ENCODE measurements at places on chromosomes 5 and 9.

DNA sequence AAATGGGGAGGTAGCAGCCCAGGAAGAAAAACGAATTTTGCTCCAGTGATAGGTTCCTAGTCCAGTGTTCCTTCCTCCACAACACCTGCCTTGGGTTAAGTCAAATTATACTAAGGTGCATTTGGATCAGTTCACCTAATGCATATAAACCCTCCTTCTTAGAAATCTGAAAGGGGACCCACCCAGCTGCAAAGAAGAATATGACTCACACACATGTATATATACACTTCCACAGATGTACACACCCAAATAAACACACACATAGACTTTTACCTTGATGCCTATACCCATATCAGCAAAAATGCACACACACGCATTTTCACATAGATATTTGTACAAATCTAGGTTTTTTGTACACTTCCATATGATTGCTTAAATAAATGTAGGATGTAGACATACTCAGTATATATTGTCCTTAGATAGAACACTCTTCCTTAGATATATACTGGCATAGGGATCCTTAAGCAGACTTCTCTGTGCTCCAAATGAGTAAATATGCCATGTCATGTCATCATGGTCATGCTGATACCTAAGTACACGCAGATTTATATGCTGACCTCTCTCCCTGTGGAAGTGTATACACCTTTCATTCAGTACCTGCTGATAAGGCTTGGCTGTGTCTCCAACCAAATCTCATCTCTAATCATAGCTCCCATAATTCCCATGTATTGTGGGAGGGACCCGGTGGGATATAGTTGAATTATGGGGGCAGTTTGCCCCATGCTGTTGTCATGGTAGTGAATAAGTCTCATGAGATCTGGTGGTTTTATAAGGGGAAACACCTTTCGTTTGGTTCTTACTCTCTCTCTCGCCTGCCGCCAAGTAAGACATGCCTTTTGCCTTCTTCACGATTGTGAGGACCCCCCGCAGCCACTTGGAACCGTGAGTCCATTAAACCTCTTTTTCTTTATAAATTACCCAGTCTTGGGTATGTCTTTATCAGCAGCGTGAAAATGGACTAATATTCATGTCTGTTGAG lies 10.2 kb downstream of the ADRB2 start:
- DNase-seq = no peak

DNA sequence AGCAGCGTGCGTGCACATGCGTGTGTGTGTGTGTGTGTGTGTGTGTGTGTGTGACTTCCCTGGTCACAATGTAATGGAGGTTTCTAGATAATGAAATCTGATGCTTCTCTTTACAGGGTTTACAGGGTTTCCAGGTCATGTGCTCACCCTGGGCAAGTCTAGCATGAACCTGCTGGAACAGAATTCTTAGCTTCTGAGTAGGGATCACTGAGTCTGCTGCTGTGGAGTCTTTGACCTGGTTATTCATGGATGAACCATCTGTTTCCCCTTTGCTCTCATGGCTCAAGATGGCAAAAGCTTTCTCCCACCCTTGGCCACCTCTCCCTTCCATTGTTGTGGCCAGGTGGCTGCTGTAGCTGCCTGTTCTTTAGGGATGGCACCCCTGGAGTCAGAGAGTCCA lies 111.6 kb upstream of the SHB start:
- DNase-seq = no peak

GRCh38 chr5:150579462-150580400 lies 60.7 kb upstream of the SYNPO start:
- DNase-seq = no peak

DNA sequence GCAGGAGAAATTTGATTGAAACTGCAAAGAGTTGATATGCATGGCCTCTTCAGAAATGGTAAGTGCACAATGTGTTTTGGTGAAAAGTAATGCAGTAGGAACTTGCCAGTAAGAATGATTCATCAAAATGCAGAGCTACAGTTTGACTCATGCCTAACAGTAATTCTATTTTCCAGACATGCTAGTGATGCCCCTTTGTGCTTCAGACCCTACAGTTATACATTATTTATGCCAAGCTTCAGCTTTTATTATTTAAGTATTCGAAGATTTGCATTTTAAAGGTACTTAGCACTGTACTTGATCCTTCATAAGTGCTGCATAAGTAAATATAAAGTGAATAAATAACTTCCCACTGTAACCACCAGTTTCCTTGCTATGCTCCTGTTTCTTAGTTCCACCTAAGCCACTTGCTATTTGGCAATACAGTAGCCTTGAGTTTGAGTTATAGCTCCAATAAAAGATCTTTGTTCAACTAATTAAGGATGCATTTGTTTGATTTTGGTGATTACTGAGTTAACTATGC lies 3.6 kb upstream of the SPATA31E1 start:
- DNase-seq = no peak

- no peak for DNase-seq
Observed at GRCh38 chr9:98185611-98186171, 6.7 kb downstream of the CORO2A start.

DNA sequence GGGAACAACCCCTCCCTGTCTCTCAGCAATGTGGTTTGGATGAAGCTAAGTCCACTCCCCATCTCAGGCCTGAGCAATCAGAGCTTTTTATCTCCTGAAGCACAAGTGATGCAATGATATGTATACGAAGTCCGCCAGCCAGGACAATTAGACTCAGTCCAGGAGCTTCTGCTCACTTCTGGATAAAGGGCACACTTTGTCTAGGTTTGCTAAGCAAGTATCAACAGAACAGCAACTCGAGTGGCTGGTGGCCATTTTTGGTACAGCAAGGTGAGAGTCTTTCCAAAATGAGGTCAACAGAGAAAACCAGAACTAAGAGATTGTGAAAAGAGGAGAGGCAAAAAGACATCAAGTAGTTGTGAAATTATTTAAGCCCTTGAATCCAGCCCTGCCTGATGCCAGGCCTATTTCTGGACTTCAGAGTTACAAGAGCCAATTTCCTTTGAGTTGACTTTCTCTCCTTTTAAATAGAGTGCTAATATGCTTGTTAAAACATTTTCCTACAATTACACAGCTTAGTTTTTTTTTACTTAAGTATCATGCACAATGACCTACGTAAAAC lies 8.2 kb downstream of the NDUFA8 start:
- DNase-seq = no peak

DNA sequence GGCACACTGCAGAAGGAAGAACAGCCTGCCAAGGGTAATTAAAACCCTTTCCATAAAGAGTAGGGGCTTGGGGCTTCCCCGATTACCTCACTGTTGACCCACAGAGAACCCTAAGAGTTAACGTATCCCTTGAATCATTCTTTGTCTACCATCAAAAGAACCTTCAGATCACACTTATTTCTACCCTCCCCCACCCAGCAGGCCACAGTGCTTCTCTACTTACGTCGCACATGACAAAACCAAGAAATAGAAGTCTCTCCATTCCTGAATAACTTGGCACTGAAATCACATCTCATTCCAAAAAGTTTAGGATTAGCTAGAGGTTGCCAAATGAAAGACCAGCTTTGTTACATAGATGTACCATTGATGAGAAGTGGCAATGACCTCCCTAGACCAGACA lies 268.7 kb upstream of the GAS1 start:
- no peak for DNase-seq

GRCh38 chr5:139243425-139243970 lies 45.3 kb upstream of the SIL1 start:
- no peak for DNase-seq

GRCh38 chr5:73938280-73938937 lies 312.4 kb downstream of the ARHGEF28 start:
- no peak for DNase-seq

DNA sequence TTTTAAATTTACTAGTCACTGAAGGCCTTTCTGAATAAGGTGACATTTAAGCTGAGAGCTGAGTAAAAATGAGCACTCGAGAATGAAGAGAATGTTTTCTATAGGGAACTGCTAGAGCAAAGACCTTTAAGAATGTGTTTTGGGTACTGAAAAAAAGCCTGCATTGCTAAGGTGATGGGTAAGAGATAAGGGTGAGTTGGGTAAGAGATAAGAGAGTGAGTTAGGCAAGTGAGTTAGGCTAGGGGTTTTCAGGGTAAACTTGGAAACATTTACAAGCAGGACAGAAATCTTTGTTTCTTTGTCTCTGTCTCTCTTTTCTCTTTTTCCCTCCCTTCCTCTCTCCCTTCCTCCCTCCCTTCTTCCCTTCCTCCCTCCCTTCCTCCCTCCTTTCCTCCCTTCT lies 5.6 kb downstream of the RAD23B start:
- DNase-seq = no peak

GRCh38 chr5:102863764-102864560 lies 108.9 kb downstream of the PAM start:
- DNase-seq = no peak

DNA sequence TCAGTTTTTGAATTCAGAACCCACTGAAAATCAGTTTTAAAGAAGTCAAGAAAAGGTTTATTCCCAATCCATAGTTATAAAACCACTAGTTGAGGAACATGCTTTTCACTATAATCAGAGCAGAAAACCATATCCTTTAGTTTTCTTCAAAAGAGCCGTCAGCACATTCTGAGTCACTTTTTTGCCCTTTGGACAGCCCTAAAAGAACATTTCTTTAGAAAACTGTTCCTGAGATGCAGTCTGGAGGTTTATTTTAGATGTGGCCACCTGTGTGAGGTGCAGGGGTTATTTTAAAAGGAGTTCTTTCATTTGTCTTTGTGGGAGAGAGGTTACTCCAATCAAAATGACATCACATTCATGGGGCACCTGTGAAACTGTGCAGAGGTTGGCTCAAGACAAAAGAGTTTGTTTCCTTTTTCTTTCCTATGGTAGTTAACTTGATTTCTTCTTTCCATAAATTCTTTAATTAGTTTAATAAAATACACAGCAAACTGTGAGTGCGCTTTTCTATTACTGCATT lies 221.6 kb upstream of the RPS23 start:
- DNase-seq = no peak

- DNase-seq = no peak
Observed at GRCh38 chr5:1310118-1310517, 15.2 kb upstream of the TERT start.

- DNase-seq = no peak
Observed at GRCh38 chr5:32168460-32169033, 5.6 kb downstream of the GOLPH3 start.

DNA sequence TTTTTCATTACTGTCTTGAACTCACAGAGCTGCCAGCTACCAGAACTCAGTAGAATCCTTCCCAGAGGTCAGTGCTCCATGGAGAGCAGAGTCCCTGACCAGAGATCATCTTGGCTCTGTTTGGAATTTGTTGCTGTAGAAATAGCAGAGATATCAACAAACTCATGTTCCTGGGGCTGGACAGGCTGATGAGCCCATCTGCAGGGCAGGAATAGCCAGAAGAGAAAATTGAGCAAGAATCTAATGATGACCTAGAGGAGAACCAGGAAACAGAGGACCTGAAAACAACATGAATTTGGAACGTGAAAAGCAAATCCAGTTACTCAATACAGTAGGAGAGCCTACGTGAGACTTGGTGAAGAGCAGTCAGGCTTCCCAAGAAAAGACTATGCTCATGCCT lies 437.8 kb downstream of the PLK2 start:
- no peak for DNase-seq

DNA sequence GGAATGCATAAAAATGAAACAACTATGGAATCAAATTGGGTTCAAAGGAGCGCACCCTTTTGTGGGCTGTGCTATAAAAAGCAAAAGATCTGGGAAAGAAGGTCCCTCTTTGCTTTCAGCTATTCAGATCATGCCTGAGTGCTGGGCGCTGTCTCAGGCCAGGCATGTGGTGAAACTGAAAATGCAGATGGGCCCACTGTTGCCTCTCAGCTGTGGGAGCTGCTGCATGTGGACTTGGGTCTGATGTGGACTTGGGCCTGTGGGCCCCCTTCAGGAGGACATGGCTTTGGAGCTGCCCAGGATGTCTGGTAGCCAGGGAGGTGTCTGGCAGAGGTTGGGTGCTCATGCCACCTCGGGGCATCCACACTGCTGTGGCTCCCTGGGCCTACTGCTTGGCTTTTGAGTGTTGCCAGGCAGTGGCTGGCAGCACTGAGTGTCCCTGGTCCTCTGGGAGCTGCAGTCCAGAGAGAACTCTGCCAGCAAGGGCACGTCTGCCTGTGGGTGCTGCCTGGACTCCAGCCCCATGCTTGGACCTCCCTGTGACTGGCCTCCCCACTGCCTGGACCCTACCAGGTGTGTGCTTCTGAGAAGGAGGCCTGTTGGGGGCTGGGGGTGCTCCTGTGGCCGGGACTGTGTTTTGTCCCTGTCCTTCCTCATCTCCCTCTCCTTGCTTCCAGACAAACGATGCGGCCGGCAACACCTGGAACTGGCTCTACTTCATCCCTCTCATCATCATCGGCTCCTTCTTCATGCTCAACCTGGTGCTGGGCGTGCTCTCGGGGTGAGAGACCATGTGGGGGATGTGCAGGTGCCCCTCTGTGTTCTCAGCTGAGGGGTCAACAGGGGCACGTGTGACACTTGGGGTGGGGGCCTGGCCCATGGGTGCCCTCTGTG lies 74.3 kb downstream of the CACNA1B start:
- no peak for DNase-seq

DNA sequence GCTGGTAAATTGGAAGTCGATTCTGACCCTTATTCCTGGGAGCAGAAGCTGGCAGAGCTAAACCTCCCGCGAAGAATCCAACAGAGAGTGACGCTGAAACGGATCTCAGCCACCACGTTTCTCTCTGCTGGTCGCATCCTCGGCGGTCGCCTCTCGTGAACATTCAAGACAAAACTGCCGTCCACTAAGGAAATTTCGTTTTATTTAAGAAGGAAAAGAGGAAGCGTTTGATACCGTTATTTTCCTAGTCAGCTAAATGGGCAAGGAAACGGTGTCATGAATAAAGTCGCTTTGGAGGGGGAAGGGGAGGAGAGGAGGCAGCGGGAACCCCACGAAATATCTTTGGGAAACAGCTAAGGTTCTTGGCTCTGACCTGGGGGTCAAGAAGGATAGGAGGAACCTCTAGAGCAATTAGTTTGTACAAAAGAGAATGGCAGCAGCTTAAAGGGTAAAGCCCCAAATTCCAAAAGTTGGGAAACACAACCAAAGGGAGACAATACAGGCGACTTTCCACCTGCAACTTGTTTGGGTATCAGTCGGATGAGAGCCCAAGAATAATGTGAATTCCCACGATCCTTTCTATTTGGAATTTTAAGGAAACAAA lies 1.9 kb downstream of the FOXB2 start:
- DNase-seq = no peak

GRCh38 chr5:149667084-149667828 lies 62.9 kb upstream of the PPARGC1B start:
- no peak for DNase-seq

GRCh38 chr5:174327317-174327864 lies 281.9 kb downstream of the NSG2 start:
- peak; percentile 27 for DNase-seq

DNA sequence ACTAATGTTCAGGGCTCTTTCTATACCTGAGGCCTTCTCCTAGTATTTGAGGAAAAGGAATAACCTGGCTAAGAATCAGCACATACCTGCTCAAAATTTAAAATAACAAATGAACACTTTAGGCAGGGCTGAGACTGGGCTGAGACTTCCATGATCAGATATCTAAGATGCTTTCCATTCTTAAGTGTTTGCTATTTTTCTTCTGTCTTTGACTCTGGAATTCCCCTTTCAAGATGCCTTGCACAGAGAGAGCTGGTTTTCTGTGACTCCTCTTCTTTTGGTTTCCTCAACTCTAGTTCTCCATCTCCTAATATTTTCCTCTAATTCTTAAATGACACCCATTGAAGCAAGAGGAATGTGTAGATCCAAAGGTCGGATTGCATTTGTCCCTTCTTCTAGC lies 61.1 kb downstream of the DPYSL3 start:
- DNase-seq = no peak

GRCh38 chr9:110526426-110526825 lies 53.1 kb downstream of the SVEP1 start:
- no peak for DNase-seq

- DNase-seq = peak; percentile 18
Observed at GRCh38 chr9:18362901-18363685, 110.9 kb upstream of the ADAMTSL1 start.

- no peak for DNase-seq
Observed at GRCh38 chr5:123699571-123699970, 187.6 kb downstream of the CSNK1G3 start.
